ENCODE measurements at places on chromosomes 7 and 10. TPM values are rescaled to one million over a fixed set of nuclear protein-coding genes. Genes with fewer than 3 reads are reported as not detected.

DNA sequence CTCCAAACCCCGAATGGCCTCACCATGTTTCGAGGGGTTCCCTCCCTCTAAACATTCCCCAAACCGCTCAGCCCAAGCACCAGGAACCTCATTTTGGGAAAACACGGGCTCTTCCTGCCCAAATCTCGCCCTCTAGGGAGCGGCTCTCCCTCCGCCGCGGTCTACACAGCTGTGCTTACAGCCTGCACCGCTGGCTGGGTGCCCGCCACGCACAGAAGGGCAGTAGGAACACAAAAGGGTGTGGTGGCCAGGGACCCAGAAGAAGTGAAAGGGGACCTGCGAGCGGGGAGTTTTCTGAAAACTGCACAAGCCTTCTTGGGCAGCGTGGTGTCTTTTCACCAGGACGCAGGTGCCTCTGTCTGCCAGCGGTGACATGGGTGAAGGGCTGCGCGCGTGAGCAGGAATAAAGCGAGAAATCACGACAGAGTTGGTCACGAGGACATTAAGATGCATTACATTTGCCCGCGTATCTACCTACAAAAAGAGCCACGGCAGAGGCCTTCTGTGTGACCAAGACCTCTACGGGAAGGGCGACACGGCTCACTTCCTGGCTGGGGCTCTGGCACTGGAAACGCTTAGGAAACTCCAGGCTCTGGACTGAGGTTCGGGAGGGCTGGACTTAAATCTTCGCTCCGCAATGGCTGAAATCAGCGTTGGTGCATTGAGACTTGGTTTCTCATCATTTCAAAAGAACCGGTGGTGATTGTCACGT lies 171.7 kb downstream of the LSM5 start:
- H3K36me3 ChIP-seq = no peaks in the 10 kb centered on the region
- DNase-seq = no peak
- H3K27ac ChIP-seq = no peak overlapping the region
- H3K4me1 ChIP-seq = no peaks in the 10 kb centered on the region
- no peak overlapping the region for H3K4me3 ChIP-seq

GRCh38 chr10:133614830-133615580 lies 11.6 kb downstream of the FRG2B start:
- no peak overlapping the region for H3K27ac ChIP-seq
- no peak for DNase-seq
- no peaks in the 10 kb centered on the region for H3K4me1 ChIP-seq
- no peaks in the 10 kb centered on the region for H3K27me3 ChIP-seq
- no peaks in the 10 kb centered on the region for H3K36me3 ChIP-seq

Gene LLCFC1
- total RNA-seq = not detected

DNA sequence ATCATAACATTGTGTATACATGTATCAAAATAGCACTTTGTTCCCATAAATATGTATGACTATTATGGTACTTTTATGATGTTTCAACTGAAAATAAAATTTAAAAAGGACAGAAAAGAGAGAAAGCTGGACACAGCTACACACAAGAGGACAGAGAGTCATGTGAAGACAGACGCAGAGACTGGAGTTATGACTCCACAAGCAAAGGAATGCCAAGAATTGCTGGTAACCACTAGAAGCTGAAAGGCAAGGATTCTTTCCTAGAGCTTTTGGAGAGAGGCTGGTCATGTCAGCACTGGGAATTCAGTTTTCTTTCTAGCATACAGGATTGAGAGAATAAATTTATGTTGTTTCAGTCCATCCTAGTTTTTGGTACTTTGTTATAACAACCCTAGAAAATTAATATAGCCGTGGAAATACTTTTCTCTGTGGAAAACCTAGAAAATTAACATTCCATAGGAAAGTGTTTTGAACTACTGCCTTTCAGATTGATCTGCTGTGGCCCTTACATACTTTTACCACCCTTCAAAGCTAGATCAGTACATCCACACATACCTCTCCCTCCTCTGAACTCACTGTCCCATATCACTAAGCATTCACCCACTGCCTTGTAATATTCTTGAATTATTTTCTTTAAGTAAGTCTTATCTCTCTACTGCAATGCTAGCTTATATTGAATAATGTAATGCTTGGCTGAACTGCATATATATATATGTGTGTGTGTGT lies 575.3 kb downstream of the IPMK start:
- no peak for DNase-seq
- H3K27me3 ChIP-seq = no peaks in the 10 kb centered on the region
- no peaks in the 10 kb centered on the region for H3K36me3 ChIP-seq
- H3K4me3 ChIP-seq = no peak overlapping the region

Gene HOXA1
- total RNA-seq = 2.8 TPM

DNA sequence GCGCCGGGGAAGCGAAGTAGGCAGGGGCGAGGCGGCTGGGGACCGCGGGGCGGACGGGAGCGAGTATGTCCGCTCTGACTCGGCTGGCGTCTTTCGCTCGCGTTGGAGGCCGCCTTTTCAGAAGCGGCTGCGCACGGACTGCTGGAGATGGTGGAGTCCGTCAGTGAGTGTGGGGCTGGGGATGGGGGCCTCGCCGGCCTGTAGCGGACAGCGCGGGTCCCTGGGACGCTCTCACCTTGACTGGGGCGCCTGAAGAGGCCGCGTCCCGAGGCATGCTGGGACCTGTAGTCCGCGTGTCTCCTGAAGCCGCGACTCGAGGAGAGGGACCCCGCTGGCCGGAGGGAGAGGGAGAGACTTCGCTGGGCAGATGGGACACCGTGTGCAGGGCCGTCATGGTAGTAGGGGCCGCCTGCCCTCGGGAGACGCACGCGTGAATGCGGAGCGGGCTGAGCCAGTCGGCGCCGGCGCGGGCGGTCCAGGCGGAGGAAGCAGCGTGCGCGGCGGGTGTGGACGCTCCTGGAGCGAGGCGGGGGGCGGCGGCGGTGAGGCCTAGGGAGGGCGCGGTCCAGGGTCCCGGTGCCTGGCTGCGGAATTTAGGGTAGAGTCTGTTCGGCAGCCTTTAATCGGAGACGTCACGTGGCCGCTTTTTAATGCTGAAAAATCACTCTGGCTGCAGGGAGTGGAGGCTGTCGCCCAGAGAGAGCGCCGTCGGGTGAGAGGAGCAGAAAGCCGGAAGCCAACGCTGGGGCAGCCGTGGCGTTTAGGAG lies at the start of gene NDUFB2:
TSS of gene NDUFB2 (plus strand) at position 29 of the 767 bp plus-strand sequence. CDS start at position 66, 37 bp downstream.
- H3K4me3 ChIP-seq = peak within 1 kb of the TSS; percentile 75
- peak within 1 kb of the TSS; percentile 95 for H3K27ac ChIP-seq
- H3K27me3 ChIP-seq = no peaks in the 10 kb centered on the region
- peak; percentile 57 for DNase-seq

DNA sequence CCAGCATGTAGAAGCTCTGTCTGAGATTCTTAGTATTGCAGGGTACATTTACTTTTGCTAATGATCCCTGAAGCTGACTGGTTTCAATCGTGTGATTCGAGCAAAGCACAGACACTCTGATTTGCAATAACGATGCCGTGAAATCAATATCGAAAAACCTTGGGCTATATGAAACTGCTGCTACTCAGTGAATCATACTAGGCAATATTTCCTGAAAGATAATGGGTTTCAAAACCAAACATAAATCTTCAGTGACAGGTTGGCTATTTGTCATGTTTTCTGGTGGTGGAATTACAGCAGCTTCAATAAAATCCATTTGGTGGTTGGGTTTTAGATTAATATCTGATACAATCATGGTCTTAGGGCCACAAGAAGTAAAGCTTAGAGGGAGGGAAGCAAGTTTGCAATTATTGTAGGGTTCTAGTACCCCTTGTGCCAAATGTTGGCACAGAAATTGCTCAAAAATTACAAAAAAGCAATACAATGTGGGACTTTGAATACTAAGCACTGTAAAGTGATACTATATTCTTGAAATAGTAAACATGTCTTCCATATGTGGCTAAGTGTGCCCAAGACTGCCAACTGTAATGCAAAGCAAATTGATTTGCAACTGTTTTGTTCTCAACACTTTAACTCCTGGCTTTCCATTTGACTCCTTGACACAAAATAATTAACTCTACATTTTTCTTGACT lies 112.4 kb upstream of the JAZF1 start:
- H3K36me3 ChIP-seq = no peaks in the 10 kb centered on the region
- peak overlapping the region; percentile 64 for H3K27ac ChIP-seq
- H3K4me3 ChIP-seq = no peak overlapping the region
- DNase-seq = no peak

DNA sequence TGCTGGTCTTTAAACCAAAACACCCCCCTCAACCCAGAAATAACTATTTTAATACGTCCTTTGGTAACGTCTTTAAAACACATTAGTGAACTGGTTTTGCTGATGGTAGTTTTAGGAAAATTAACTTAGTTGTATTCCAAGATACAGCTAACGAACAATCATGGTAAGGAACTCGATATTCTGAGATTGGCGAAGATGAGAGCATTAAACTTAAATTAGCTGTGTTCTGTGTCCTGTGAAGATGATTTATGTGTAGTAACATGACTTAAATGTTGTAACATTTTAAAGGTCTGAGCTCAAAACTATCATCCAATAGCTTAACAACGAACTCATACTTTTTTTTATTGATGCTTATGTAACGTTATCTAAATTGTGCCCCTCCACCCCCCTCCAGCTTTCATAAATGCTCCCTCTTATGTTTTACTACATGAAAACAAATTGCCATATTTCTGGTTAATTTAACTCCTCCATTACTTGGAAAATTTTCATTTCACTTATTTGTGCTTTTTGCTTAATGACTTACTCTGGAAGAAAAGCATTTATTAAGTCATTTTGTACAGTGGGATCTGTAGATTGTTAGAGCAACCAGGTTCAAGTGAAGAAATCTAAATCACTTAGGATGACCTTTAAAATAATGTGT lies 1.7 kb downstream of the SDK1 start:
- peaks cover 46% of the 10 kb centered on the region for H3K27me3 ChIP-seq
- no peak overlapping the region for H3K27ac ChIP-seq
- no peaks in the 10 kb centered on the region for H3K36me3 ChIP-seq
- no peak overlapping the region for H3K4me3 ChIP-seq
- no peaks in the 10 kb centered on the region for H3K4me1 ChIP-seq

GRCh38 chr7:158842486-158842885 lies 13.2 kb upstream of the ESYT2 start:
- no peaks in the 10 kb centered on the region for H3K27me3 ChIP-seq
- H3K4me1 ChIP-seq = no peaks in the 10 kb centered on the region
- H3K36me3 ChIP-seq = no peaks in the 10 kb centered on the region
- DNase-seq = no peak

- DNase-seq = no peak
- no peak overlapping the region for H3K4me3 ChIP-seq
- H3K27ac ChIP-seq = no peak overlapping the region
- no peaks in the 10 kb centered on the region for H3K36me3 ChIP-seq
Observed at GRCh38 chr10:70510453-70510852, 31.9 kb downstream of the PALD1 start.

DNA sequence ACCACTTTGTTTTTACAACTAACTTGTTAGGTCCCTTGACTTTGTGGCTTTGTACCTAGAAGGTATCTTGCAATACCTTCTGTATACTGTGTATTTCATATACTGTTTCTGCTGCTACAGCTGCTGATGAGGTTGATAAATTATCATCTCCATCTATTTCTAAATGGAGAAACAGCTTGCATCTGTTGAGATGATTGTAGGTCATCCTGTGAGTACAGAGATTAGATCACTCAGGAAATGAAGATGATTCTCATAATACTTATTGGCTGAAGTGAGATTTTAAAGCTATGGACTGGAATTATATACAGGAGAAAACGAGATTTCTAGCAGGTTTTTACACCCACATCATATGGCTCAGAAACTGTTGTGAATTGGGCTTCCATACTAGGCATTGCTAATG lies 280.5 kb downstream of the KCND2 start:
- H3K27me3 ChIP-seq = no peaks in the 10 kb centered on the region
- H3K36me3 ChIP-seq = no peaks in the 10 kb centered on the region
- H3K27ac ChIP-seq = no peak overlapping the region
- DNase-seq = no peak
- no peak overlapping the region for H3K4me3 ChIP-seq
- no peaks in the 10 kb centered on the region for H3K4me1 ChIP-seq

GRCh38 chr10:44307691-44308090 lies 77.2 kb downstream of the CXCL12 start:
- H3K27ac ChIP-seq = no peak overlapping the region
- H3K4me1 ChIP-seq = peaks cover 8% of the 10 kb centered on the region
- H3K4me3 ChIP-seq = no peak overlapping the region
- no peak for DNase-seq
- no peaks in the 10 kb centered on the region for H3K36me3 ChIP-seq
- no peaks in the 10 kb centered on the region for H3K27me3 ChIP-seq

Gene SPDYE6
- not detected for total RNA-seq

Gene IDI2
- total RNA-seq = not detected

DNA sequence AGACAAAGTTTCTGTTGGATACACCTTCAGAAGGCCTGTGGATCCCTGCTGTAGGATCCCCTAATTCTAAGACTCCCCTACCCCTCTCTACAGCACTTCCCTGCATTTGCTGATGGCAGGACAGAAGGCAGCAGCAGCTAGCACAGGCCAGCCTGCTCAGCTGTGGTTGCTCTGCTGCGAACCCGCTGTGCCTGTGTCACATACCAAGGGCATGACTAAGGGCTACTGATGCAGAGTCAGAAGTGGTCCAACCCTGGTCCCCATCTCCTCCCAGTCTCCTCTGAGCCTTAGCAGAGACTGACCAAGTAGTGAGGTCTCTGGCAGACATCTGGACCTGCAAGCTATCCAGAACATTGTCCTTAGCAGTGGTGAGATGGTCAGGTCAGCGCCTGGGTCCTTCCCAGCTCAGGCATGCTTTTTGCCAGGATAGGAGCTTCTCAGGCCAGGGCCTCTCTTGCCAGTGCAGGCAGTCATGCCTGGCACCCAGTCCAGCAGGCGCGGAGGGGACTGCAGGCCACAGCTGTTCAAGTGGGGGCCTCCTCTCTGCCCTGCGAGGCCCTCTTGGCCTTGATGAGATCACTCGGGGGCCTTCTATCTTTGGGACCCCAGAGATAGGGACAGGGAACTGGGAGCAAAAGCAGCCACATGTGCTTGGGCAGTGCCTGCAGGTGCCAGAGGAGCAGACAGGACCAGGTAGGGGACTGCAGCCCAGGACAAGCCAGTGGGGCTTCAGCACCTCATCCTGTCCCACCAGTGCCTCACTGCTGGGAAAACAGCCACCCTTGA lies 146.4 kb downstream of the ZNF248 start:
- no peaks in the 10 kb centered on the region for H3K36me3 ChIP-seq
- no peak overlapping the region for H3K4me3 ChIP-seq
- H3K27me3 ChIP-seq = no peaks in the 10 kb centered on the region
- DNase-seq = no peak

Gene ATG9B
- total RNA-seq = 2.1 TPM

DNA sequence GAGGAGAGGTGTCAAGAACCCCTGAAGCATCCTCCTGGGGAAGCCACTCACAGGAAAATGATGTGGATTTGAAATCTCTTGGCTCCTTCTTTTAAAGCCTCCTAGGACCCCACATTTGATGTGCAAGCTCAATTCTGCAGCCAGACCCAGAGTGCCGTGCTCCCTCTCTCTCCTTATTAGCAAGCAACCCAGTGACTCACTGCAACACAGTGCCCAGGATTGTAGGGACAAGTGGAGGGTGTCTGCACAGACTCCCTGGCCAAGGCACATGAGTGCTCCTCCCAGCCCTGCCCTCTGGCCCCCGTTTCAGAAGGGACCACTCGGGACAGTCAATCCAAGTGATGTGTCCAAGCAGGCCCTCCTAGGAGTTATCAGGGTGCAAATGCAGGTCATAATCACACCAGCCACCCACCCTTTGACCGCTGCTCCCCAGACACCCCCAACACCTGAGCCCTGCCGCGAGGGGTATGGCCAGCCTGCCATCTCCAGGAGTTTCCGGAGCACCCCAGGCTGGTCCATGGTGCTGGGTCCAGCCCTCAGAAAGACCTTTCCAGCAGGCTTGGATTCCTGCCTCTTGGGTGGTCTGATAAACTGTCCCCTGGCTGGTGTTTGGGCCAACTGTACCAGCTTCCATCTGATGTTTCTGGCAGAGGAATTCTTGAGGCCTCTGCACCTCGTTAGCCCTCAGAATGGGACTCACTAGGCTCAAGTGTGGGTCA lies 54.5 kb upstream of the CXCL12 start:
- no peaks in the 10 kb centered on the region for H3K27me3 ChIP-seq
- H3K27ac ChIP-seq = no peak overlapping the region
- no peak for DNase-seq
- H3K36me3 ChIP-seq = no peaks in the 10 kb centered on the region
- no peak overlapping the region for H3K4me3 ChIP-seq

All from HCT116 (cell line).